ENCODE measurements at places on chromosomes 3 and 15.
A peak's percentile ranks its signal among the peaks of the same experiment; 100 is the strongest.

- no peak for DNase-seq
Measured at GRCh38 chr3:145183261-145183660, 977.7 kb downstream of the PLOD2 start.

- peak; percentile 11 for DNase-seq
Measured at GRCh38 chr3:113441051-113441770, at the start of gene CFAP44. TSS of gene CFAP44 (minus strand) at chr3:113441493. CDS start at chr3:113433664, 7,829 bp downstream.

- no peak for DNase-seq
Measured at GRCh38 chr3:30473374-30474051, 132.9 kb upstream of the TGFBR2 start.

DNA sequence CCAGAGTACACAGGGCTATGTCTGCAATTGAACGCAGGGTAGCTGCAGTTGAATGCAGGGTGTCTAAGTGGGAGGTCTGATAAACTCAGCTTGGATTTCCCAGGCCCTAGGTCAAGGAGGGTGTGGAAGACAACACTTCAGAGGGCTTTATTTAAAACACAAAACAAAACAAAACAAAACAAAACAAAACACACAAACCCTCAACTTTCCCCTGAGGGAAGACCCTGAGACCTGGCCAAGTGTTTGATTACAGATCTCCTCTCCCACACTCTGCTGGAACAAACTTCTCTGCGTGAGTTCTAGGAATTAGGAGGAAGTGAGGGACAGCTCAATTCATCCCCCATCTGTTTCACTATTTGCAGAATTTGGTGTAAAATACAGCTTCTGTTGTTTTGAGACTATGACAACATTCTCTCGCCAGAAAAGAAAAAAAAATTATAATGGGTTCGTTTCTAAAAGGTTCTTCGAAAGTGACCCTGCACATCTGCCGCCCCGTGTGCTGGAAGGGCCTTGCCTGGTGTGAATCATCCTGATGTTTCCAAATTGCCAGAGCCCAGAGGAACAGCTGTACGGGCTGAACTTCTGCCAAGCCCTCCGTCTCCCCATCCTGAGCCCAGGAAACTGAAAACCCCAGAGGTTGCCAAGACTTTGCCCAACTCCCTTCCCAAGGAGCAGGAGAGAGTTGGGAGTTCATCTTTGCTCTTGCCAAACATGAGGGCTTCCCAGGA is 73.3 kb upstream of the RAD18 start:
- DNase-seq, result no peak

- no peak for DNase-seq
Measured at GRCh38 chr3:133992381-133992780, 37.3 kb downstream of the SLCO2A1 start.

DNA sequence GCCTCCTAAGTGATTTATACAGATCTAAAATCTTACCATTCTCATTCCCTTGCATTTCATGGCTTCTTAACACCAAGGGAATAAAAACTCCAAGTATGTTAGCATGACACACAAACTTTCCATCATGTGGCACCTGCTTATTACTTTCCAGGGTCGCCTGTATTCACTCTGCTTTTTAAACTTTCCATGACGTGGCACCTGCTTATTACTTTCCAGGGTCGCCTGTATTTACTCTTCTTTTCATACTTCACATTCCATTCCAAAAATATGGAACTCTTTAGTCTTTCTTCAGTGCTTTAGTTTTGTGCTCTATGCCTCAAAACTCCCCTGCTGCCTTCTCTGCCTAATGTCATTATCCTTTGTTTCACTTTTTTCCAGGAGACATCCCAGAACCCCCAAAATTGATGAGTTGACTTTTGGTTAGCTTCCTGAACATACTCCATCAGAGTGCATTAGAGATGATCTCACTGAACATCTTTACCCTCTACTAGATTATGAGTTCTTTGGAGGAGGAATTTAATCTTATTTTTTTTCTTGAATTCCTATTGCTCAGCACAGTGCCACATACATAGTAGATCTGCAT is 47.0 kb downstream of the CALML4 start:
- DNase-seq, result no peak

DNA sequence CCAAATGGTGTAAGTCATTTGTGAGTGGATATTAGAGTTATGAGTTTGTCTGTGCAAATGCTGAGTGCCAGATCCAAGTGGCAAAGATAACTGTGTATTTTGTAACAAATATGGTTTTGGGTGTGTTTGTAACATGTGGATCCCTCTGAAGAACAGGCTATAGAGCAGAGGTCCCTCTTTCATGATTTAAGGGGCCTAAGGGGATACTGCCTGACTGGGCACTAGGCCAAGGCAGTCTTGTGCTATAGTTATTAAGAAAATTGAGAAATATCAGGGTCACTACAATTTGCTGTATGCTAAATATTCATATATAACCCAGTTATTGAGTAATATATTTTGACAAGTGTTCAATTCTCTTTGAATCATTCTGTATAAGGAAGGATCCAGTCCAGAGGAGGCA is 555.6 kb upstream of the RGMA start:
- no peak for DNase-seq

DNA sequence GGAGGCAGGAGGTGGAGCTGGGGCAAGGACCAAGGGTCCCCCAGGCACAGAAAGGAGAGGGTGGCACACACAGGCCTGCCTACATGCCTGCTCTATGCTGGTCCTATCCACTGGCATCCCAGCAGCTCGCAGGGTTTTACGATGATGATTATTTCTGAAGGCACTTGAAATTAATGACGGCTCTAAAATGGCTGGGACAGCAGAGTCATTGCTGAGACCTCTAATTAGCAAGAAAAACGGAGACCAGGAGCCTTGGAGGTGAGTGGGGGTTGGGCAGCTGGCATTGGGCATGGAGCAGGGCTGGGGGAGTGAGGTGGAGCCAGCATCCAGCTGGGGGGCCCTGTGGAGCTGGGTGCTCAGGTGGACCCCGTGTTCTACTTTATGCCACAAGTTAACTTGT is 3.5 kb upstream of the LINGO1 start:
- no peak for DNase-seq

DNA sequence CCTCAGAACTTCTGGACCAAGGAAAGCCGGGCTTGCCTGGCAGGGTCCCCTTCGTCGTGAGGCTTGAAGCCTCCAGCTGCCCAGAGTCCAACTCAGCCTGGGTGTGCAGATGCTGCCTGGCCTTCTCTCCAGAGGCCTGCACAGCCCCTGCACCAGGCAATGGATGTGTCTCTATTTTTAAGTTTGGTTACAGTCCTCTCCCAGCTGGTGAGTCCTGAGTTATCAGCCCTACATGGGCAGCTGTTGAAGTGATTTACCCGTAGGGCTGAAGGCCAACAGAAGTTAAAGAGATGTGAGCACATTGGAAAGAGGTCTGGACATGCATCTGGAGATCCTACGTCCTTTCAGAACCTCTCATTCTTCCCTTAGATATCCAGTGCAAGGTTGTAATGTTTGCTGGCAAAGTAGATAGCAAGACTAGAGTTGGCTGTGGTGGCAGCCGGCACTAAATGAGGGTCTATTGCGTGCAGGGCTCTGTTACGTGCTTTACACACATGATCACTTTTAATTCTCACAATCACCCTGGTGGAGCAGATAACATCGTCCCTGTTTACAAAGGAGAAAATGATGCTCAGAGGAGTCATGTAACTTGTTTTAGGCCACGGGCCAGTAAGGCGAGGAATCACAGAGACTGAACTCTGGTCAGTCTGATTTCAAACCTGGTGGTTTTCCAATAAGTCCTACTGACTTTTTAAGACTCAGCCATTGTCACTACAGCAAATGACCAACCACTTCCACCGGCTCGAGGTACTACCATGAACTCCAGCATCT is 9.9 kb downstream of the FYCO1 start:
- DNase-seq, result no peak

- DNase-seq, result no peak
Measured at GRCh38 chr3:100957261-100957986, 35.8 kb downstream of the ABI3BP start.

DNA sequence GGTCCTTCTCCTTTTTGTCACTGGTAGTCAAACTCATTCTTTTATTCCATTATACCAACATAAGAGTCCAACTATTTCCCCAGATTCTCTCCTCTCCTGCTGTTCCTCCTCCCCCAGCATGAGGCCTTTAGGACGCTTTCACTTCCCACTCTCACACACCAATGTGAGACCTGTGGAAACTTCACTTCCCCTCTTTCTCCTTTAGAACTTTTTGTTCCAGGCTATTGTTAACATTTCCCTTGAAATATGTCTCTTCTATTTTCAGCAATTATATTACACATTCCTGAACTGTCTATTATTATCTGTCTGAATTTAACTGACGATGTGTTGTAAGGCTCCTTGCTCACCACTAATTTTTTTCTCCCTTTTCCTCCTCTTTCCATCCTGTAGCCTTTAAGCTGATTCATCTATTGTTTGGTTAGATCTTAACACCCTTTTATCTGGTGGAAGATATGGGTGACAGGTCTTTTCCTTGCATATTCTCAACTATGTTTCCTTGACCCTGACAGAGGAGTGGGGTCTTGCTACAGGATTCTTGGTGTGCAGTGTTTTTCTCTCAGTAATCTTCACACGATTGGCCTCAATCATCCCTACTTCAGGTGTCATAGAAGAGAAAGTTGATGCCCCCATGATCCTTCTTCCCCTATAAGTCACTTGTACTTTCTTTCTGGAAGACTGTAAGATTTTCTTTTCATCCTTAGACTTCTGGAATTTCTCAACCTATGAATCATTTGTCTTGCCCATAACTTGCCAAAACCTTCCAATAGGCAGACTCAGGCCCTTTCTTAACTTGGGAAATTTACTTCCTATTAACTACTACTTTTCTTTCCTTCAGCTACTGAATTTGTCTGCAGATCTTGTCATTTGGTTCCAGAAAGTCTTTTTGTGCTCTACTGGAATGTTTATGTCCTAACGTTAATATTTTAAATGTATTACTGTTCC is 5.9 kb downstream of the CYP19A1 start:
- no peak for DNase-seq

DNA sequence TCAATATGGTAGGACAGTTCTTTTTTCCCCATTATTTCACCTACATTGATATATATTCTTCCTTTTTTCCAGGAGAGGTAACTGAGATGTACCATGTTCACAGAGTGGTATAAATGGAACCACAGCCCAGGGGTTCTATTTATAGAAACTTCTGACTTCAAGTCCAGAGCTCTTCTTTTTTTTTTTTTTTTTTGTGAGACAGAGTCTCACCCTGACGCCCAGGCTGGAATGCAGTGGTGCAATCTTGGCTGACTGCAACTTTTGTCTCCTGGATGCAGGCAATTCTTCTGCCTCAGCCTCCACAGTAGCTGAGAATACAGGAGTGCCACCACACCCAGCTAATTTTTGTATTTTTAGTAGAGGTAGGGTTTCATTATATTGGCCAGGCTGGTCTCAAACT is 267.1 kb upstream of the TPRG1 start:
- no peak for DNase-seq
